ENCODE measurements at places on chromosomes 7 and 10.

DNA sequence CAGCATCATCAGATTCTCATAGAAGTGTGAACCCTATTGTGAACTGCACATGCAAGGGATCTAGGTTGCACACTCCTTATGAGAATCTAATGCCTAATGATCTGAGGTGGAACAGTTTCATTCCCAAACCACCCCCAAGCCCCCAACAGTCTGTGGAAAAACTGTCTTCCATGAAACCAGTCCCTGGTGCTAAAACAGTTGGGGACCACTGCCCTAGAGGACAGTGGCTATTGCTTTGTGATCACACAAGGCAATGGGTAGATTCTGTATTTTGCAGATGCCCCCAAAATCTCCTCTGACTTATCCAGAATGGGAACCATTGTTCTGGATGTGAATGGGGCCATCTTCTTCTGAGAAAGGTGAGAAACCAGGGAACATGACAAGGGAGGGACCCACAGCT is 31.1 kb upstream of the HPS1 start:
- no peak for DNase-seq

GRCh38 chr10:80173466-80173865 is 31.9 kb downstream of the ANXA11 start:
- no peak for DNase-seq

GRCh38 chr7:1719913-1720312 is 49.8 kb downstream of the ELFN1 start:
- no peak for DNase-seq

GRCh38 chr10:105195831-105196230 is 554.7 kb downstream of the SORCS3 start:
- no peak for DNase-seq

DNA sequence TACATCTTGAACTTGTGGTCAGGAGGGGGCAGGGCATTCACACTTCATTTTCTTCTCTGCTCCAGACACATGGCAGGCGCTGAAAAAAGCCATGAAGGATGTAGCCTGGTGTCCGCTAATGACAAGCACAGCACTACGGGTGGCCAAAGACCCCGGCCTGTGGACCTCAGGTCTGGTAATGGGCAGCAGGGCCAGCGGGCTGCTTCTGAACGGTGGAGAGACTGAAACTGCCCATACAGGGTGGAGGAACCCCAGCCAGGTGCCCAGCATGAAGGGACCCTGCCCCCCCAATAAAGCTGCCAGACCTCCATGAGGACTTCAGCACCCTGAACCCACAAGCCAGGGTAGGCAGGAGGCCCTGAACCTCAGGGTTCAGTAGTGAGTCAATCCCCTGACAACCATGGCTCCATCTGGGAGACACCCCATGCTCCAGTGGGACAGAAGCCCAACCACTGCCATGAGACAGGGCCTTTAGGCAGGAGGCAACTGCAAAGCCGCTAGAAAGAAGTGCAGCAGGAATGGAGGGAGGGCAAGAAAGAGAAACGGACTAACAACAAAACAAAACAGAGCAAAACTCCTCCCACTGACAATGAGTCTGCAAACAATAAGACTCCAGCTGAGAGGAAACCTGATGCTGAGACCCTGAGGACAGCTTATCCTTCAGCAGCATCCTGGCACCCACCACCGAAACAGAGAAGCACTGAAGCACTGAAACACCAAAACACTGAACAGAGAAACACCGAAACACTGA is 140.2 kb upstream of the PPP2R2D start:
- DNase-seq = no peak

DNA sequence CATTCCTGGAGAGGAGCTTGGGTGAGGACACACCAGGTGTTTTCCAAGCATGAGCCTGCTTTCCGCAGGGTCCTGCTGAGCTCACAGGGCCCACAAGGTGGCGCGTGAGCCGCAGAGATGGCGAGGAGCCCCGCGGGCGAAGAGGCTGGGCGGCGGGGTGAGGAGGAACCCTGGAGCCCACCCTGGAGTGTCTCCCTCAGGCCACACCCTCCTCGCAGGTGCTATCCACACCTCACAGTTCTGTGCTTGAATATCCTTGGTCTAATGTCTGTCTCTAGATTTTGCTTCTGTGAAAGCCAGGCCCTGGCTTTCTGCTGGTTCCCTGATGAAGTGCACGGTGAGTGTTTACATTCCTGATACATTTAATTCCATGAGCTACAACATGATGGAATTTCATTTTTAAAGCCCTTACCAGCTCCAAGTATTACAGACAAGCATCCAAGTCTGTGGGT is 433.6 kb downstream of the ACTR3B start:
- DNase-seq = no peak

DNA sequence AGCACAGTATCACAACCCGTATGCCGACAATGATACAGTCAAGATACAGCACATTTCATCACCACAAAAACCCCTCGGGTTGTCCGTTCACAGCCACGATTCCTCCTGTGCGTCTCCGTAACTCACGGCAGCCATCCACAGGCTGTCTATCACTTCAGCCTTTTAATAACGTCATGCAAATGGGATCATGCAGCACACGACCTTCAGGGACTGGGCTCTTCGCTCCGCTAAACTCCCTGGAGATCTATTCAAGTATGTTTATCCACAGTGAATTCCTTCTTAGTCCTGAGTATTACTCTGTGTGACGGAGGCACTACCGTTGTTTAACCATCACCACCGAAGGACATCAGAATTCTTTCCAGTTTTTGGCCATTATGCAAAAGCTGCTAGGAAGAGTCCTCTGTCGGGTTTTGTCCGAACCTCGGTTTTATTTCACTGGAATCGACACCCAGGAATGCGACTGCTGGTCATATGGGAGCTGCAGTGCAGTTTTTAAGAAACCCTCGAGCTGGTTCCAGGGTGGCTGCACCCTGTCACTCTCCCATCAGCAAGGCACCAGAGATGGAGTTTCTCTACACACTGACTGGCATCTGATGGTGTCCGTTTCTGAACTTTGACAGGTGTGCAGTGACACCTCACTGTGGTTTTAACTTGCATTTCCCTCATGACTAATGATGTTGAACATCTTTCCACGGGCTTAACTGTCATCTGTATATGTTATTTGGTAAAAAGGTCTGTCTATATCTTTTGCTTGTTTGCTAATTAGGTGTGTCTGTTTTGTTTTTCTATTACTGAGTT is 193.6 kb downstream of the MAD1L1 start:
- no peak for DNase-seq

GRCh38 chr7:23938937-23939552 is 229.0 kb downstream of the STK31 start:
- DNase-seq = no peak

GRCh38 chr7:91066627-91067026 is 197.6 kb upstream of the FZD1 start:
- no peak for DNase-seq

GRCh38 chr7:50276483-50276882 is 28.0 kb upstream of the IKZF1 start:
- no peak for DNase-seq

DNA sequence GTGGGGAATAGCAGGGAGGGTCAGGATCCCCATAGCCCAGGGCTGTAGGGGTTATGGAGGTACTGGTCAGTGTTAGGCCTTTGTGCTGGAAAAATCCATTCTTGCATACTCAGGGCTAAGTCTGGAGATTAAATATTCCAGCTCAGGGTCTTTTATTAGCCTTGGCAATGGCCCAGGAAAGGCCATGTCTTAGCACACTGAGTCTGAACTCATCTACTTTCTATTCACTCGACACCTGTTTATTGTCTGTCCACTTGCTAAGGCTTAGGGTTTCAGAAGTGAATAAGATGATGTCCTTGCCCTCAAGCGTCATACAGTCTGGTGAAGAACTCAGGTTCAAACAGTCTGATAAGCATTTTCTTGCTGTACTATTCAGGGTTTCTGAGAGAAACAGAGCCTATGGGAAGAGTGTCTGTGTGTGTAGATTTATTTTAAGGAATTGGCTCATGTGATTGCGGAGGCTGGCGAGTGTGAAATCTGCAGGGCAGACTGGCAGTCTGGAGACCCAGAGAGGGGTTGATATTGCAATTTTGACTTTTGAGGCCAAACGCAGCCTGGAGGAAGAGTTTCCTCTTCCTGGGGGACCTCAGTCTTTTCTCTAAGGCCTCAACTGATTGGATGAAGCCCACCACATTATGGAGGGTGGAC is 135.8 kb downstream of the RAMP3 start:
- DNase-seq = no peak
